Lung (tissue), 17 donors: ENCODE measurements at places on chromosomes 12 and 14. TPM values are rescaled to one million over a fixed set of nuclear protein-coding genes. Genes with fewer than 3 reads are reported as not detected.

AMHR2 gene
- polyA plus RNA-seq: 0.22 TPM

GLIPR1L1 gene
- not detected for polyA plus RNA-seq

RERG gene
- polyA plus RNA-seq: 6.4 TPM

LPAR5 gene
- polyA plus RNA-seq: 1.2 TPM

CCDC77 gene
- polyA plus RNA-seq: 4.5 TPM

LRRK2 gene
- 74.3 TPM for polyA plus RNA-seq

SMIM41 gene
- 7.6 TPM for polyA plus RNA-seq

TTC9 gene
- polyA plus RNA-seq: 6.9 TPM

COPZ1 gene
- polyA plus RNA-seq: 145 TPM

TDRD9 gene
- polyA plus RNA-seq: 8.6 TPM

PIANP gene
- polyA plus RNA-seq: 0.37 TPM

PCBP2 gene
- polyA plus RNA-seq: 501 TPM

PAWR gene
- polyA plus RNA-seq: 6.8 TPM

CDH24 gene
- polyA plus RNA-seq: 2.0 TPM

TAC3 gene
- polyA plus RNA-seq: not detected

NTN4 gene
- polyA plus RNA-seq: 22.1 TPM

RFX4 gene
- not detected for polyA plus RNA-seq

ZFYVE21 gene
- polyA plus RNA-seq: 42.3 TPM

MANSC4 gene
- polyA plus RNA-seq: not detected

LYZ gene
- polyA plus RNA-seq: 448 TPM

CLEC1A gene
- polyA plus RNA-seq: 6.8 TPM

POTEG gene
- polyA plus RNA-seq: not detected

LUM gene
- polyA plus RNA-seq: 74.5 TPM

TAMALIN gene
- polyA plus RNA-seq: 52.9 TPM
